HS-5 (cell line): ENCODE measurements at places on chromosomes 7 and 10.

- no peak for DNase-seq
Measured at GRCh38 chr7:108515013-108515412, 10.9 kb downstream of the PNPLA8 start.

GRCh38 chr10:124650263-124650662, 93.9 kb downstream of the FAM53B start:
- no peak for DNase-seq

DNA sequence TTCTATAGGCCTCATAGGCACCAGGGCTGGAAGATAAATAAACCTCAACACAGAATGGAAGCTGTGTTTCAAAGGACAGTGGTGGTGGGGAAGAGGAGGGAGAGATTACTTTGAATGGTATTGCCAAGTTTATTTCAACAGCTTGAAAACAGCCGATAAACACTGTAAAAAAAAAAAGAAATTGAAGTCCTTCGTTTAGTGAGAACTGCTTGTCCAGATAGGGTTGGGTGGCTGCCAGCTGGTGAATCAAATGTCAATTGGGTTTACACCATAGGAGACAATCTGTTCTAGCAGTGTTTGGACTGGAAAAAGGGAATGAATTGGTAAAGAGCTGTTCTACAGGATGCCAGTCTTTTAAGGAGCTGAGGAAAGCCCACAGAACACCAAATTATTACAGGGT, 254.8 kb downstream of the PHF14 start:
- DNase-seq, result no peak

- DNase-seq, result no peak
Measured at GRCh38 chr10:79089632-79090031, 20.9 kb downstream of the ZMIZ1 start.

DNA sequence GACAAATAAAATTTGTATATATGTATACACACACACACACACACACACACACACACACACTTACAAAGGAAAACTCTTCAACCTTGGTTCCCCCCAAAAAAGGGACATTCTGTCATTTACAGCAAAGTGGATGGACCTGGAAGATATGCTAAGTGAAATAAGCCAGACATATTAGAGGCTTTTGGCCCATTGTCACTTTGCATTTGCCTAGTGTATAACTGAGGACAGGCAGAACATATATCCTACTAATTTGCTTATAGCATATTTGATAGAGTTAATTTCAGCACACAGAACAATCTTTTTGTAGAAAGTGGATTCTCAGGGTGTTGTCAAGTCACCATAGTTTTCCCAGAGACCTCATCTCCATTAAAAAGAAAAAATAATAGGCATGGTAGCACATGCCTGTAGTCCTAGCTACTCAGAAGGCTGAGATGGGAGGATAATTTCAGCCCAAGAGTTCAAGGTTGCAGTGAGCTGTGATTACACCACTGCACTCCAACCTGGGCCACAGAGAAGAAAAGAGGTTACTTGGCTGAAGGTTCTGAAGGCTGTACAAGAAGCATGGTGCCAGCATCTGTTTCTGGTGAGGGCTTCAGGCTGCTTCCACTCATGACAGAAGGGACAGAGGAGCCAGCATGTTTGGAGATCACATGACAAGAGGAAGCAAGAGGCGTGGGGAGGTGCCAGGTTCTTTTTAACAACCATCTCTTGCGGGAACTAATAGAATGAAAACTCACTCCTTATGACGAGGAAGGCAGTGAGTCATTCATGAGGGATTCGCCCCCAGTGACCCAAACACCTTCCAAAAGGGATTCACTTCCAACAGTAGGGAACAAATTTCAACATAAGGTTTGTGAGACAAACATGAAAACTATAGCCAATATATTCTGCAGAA, 135.6 kb downstream of the TMEM168 start:
- DNase-seq, result no peak

- no peak for DNase-seq
Measured at GRCh38 chr7:94957061-94957460, 49.7 kb downstream of the PPP1R9A start.

DNA sequence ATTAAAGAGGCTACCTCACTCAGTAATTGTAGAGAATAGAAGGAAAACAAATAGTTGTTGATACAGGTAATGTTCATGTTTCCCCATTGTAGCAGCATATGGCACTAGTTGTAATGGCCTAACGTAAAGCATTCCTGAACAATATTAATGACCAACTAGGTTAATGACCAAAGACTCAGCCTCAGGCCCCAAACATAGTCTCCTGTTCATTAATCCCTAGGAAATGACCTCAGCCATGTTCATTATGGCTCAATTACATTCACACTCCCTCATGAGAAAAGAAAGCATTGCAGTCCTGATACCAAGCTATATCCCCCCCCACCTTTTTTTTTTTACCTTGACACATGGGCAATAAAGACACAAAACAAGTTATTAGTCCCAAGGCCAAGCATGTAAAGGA, 12.7 kb downstream of the FRMD4A start:
- DNase-seq, result no peak

GRCh38 chr7:25805027-25805687, 346.8 kb upstream of the NFE2L3 start:
- DNase-seq, result peak; percentile 15

DNA sequence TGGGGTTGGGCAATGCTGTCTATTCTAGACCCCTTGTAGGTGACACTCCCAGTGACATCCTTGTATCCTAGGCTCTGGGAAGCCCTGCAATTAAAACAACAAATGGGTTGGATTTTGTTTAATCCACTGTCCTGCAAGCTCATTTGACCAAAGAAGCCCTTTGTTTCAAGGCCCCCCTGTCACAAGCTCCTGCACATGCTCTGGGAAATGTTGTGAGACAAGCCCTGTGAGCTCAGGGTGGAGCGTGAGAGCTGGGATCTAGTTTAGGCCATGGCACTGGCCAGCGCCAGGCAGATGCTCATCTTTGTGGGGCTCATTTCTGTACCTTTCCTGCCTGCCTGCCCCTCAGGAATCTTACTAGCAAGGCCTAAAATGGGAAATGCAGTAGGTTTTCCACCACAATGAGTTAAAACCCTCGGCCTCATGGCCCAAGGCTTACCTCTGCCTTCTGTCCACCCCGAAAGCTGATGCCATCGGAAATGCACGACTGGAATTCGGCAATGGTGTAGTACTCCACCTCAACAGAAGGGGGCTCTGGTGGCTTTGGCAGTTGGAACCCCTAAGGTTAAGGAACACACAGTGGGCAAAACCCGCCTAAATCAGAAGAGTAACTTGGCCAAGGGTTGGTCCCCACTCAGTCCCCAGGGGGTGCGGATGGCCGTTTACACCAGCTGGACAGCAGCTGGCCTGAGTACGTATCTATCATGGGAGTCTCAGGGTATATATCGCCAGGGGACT, 112.0 kb downstream of the NEURL1 start:
- DNase-seq, result no peak

GRCh38 chr7:137994216-137994615, 7.7 kb downstream of the CREB3L2 start:
- DNase-seq, result no peak

DNA sequence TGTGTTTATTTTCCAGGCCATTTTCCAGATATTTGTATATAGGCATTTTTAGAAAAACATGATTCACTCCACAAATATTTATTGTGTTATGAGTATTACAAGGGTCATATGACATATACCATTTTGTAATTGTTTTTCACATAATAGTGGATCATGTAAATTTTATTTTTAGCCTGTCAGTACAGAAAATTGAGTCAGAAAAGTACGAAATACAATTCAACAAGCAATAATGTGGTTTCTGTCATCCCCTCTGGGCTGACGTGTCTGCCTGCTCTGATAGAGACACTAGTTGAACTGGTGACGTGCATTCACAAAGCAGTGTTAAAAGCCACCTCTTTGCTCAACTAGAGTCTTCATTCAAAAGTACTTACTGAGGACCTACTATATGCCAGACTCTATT, 97.9 kb upstream of the STEAP1B start:
- peak; percentile 88 for DNase-seq

DNA sequence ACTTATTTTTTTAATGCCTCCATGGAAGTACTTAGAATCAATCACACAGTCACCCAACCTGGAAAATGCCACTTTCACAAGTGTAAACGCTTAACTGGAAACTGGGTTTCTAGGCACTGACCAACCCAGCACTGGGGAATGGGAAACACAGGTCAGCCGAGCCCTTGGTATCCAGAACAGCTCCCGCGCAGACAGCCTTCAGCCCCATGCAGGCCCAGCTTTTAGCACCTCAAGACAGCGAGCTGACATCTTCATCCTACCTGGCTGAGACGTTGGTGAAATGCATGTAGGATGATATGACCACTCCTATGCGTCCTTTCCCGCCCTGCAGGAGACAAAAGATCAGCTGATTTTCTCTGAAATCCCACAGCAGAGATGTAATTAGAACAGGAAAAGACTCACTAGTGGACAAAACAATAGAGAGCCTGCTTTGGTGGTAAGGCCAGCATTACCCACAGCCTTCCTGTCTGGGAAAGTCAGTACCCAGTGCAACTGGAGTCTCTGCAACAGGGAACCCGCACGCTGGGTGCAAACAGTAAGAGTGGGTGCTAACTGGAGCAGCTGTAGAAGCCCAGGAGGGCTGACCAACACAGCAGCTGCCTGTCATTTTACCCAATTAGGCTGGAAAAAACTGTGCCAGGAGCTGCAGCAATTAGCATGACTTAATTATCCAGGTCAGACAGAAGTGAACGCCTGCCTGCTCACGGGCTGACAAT, 153.7 kb downstream of the TNS3 start:
- DNase-seq, result no peak

GRCh38 chr7:43501870-43502269, 81.0 kb upstream of the STK17A start:
- DNase-seq, result no peak

- DNase-seq, result no peak
Measured at GRCh38 chr10:103564776-103565520, 71.4 kb downstream of the NEURL1 start.

DNA sequence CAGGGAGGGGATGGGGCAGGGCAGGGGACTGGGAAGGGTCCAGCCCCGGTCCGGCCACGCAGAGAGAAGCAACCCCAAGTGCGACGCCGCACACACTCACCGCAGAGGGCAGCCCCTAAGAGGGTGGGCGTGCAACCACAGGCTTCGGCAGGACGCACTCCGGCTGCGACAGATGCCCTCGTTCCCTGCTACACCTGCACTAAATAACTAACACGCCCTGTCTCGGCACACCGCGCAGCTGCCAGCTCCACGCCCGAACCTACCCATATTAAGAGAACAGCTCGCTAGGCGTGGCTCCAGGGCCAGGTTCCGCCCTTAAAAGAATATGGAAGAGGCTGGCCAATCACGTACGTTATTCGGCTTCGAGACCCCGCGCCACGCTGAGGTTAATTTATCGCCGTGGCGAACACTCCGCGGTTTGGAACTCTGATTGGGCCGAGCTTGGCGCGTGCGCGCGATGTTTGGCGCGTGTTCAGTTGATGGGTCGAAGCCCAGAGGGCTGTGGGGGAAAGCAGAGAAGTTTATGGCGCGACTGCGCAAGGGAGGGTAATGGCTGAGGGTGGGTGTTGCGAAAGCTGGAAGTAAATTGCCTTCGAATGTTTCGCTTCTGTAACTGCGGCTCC, 91.1 kb downstream of the OR13A1 start:
- DNase-seq, result peak; percentile 29

DNA sequence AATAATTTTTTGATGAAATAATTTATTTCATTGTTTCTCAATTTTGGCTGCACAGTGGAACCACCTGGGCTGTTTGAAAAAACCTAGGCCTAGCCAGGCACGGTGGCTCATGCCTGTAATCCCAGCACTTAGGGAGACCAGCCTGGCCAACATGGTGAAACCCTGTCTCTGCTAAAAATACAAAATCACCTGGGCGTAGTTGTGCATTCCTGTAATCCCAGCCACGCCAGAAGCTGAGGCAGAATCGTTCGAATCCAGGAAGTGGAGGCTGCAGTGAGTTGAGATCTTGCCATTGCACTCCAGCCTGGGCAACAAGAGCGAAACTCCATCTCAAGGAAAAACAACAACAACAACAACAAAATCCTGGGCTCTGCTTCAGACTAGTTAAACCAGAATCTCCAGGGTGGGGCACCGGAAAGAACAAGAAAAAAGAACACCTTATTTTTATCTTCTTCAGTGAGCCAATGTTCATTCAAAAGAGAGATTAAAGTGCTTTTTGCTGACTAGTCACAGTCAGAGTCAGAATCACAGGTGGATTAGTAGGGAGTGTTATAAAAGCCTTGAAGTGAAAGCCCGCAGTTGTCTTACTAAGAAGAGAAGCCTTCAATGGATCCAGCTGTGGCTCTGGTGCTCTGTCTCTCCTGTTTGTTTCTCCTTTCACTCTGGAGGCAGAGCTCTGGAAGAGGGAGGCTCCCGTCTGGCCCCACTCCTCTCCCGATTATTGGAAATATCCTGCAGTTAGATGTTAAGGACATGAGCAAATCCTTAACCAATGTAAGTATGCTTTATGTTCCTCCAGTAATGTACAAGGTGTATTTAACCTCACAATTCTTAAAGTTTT, at the start of gene CYP2C18:
Gene CYP2C18, plus strand, starts transcription at position 516 of the 841 bp plus-strand sequence. Its CDS starts 91 bp downstream, at position 607.
- no peak for DNase-seq

GRCh38 chr7:54672519-54672918, 86.5 kb downstream of the SEC61G start:
- no peak for DNase-seq

- no peak for DNase-seq
Measured at GRCh38 chr7:43847496-43847895, 21.8 kb downstream of the MRPS24 start.

DNA sequence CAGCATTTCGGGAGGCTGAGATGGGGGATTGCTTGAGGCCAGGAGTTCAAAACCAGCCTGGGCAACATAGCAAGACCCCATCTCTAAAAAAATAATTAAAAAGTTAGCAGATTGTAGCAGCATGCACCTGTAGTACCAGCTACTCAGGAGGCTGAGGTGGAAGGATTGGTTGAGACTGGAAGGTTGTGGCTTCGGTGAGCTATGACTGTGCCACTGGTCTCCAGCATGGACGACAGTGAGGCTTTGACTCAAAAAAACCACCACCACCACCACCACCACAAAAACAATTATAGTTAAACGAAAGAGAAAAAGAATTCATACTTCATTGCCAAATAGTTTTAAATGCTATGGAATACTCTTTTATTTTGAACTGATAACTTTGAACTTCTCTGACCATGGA, 63.4 kb downstream of the VTI1A start:
- DNase-seq, result no peak

- DNase-seq, result no peak
Measured at GRCh38 chr10:110009736-110010475, 2.1 kb downstream of the ADD3 start.

DNA sequence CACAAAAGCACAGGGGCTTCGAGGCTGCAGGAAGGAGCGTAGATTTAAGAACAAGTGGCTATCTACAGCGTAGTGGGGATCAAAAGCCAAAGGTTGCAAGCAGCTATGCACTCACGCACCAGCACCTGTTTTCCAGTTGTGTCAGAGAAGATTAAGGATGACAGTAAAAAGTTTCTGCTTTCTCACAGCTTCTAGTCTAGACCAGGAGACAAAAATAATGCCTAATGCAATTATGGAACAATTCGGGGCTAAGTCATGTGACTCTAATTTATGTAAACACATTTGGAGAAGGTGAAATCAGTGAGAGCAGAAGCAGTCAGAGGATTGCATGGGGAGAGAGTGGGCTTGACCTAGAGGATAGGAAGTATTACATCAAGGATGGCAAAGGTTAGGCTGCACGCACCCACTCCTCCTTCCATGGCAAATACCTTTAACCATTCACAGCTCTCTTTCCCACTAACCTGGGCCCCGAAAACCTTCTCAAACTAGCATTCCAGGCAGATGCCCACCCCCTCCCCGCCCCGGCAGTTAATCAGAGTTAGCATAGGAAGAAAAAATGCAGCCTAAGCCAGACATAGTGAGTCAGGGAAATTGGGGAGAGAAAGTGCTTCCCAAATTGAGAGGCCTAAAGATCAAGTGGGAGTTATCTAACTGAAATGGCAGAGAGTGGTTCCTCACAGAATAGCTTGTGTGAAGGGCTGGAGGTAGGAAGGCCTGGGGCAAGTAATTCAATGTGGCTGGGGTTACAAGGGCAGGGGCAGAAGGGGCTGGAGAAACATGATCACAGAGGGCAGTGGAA, 48.2 kb upstream of the GPAM start:
- DNase-seq, result no peak
